Left ventricle myocardium inferior (tissue), 1 donor: ENCODE measurements at places on chromosomes 3 and 15. TPM values are rescaled to one million over a fixed set of nuclear protein-coding genes. Genes with fewer than 3 reads are reported as not detected.

- no peaks in the 10 kb centered on the region for H3K27me3 ChIP-seq
- no peaks in the 10 kb centered on the region for H3K36me3 ChIP-seq
- H3K4me3 ChIP-seq = no peak overlapping the region
- H3K27ac ChIP-seq = no peak overlapping the region
- DNase-seq = no peak
- H3K4me1 ChIP-seq = no peaks in the 10 kb centered on the region
These were observed 220.5 kb downstream of the FAM43A start for GRCh38 chr3:194906229-194906629.

Gene NTRK3
- 1.6 TPM for total RNA-seq

GRCh38 chr15:66170042-66170441 lies 83.5 kb downstream of the MEGF11 start:
- H3K4me1 ChIP-seq = no peaks in the 10 kb centered on the region
- H3K36me3 ChIP-seq = no peaks in the 10 kb centered on the region
- no peak overlapping the region for H3K27ac ChIP-seq
- no peak overlapping the region for H3K4me3 ChIP-seq
- DNase-seq = no peak

Gene IL5RA
- not detected for total RNA-seq

GRCh38 chr15:79078763-79079410 lies 11.7 kb downstream of the RASGRF1 start:
- H3K4me3 ChIP-seq = no peak overlapping the region
- H3K27ac ChIP-seq = no peak overlapping the region
- no peak for DNase-seq
- no peaks in the 10 kb centered on the region for H3K36me3 ChIP-seq
- no peaks in the 10 kb centered on the region for H3K4me1 ChIP-seq

DNA sequence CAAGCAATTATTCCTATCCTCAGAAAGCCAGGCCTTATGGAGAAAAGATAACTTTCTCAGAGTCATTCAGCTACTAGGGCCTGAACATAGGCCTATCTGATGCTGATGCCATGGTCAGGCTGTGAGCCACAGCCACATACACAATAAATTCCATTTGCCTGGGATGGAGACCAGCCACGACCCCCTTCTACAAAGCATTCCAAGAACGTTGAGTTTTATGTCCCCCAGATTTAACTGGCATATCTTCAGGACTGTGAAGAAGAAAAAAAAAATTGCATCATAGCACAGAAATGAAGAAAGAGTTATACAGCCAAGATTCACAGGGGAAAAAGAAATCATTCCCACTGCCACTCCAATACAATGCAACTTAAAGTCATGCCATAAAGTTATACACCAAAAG lies 100.0 kb downstream of the THBS1 start:
- no peak for DNase-seq
- no peaks in the 10 kb centered on the region for H3K36me3 ChIP-seq
- no peak overlapping the region for H3K27ac ChIP-seq
- H3K4me1 ChIP-seq = peaks cover 6% of the 10 kb centered on the region
- H3K27me3 ChIP-seq = no peaks in the 10 kb centered on the region

Gene TM6SF1
- total RNA-seq = 4.7 TPM

DNA sequence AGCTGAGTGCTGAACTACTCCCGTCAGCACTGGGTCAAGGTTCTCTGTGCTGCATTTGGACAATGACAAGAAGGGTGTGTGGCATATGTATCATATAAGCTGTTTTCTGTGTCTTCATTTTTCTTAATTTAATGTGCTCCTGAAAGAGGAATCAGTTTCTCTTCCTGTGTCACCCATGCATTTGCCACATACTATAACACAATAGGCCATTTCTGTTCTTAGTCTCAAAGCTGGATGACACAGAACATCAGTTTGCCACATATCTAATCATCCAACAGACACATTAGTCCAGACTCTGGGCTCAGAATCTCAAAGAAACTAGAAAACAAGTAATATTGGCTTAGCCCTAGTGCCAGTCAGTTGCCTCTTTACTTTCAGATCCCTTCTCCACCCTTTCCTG lies 34.1 kb downstream of the CEP19 start:
- no peak overlapping the region for H3K27ac ChIP-seq
- no peak overlapping the region for H3K4me3 ChIP-seq
- no peaks in the 10 kb centered on the region for H3K4me1 ChIP-seq
- H3K27me3 ChIP-seq = peaks cover 17% of the 10 kb centered on the region
- no peaks in the 10 kb centered on the region for H3K36me3 ChIP-seq
- no peak for DNase-seq

DNA sequence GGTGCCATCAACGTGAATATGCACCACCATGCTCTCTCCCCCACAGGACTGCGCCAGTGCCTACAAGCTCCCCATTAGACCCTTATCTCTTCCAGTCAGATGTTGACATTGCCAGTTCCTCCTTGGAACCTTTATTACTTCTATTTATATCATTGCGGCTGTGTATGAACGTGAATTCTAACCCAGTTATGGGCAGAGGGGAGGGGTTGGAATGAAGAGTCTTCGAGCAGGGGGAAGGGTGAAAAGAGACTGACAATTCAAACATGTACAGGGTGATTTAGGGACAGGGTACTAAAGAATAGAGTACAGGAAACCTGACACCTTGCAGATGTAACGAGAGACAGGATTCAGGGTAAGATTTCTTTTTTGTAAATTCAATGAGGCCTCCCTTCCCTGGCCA lies 41.8 kb upstream of the ST6GAL1 start:
- peak overlapping the region; percentile 36 for H3K27ac ChIP-seq
- no peaks in the 10 kb centered on the region for H3K27me3 ChIP-seq
- no peak for DNase-seq
- peaks cover 13% of the 10 kb centered on the region for H3K4me1 ChIP-seq
- H3K36me3 ChIP-seq = no peaks in the 10 kb centered on the region
- no peak overlapping the region for H3K4me3 ChIP-seq

Gene FETUB
- total RNA-seq = not detected

Gene CHRNA3
- total RNA-seq = 0.25 TPM

Gene TXNRD3
- 4.1 TPM for total RNA-seq

Gene FOXB1
- total RNA-seq = not detected

- H3K36me3 ChIP-seq = no peaks in the 10 kb centered on the region
- peak overlapping the region; percentile 99 for H3K27ac ChIP-seq
- DNase-seq = no peak
- peaks cover 68% of the 10 kb centered on the region for H3K4me1 ChIP-seq
These were observed 3.5 kb upstream of the CCDC9B start for GRCh38 chr15:40344217-40344616.

- H3K4me1 ChIP-seq = peaks cover 9% of the 10 kb centered on the region
- H3K36me3 ChIP-seq = no peaks in the 10 kb centered on the region
- no peak overlapping the region for H3K27ac ChIP-seq
- DNase-seq = no peak
- no peaks in the 10 kb centered on the region for H3K27me3 ChIP-seq
These were observed 131.4 kb upstream of the UBE2E2 start for GRCh38 chr3:23071758-23072157.

GRCh38 chr15:20340331-20340811 lies 201.2 kb downstream of the GOLGA6L6 start:
- DNase-seq = peak; percentile 75
- H3K27me3 ChIP-seq = no peaks in the 10 kb centered on the region
- H3K4me1 ChIP-seq = no peaks in the 10 kb centered on the region
- no peak overlapping the region for H3K27ac ChIP-seq
- H3K36me3 ChIP-seq = no peaks in the 10 kb centered on the region

DNA sequence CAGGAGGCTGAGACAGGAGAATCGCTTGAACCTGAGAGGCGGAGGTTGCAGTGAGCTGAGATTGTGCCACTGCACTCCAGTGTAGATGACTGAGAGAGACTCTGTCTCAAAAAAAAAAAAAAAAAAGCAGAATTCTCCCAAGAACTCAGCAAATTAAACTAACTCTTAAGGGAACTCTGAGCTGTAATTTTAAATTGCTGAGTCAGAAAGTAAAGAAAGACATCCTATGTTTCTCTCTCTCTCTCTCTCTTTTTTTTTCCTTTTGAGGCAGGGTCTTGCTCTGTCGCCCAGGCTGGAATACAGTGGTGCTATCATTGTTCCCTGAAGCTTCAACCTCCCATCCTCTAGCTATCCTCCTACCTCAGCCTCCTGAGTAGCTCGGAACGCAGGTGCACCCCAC lies 20.0 kb upstream of the PHC3 start:
- no peaks in the 10 kb centered on the region for H3K4me1 ChIP-seq
- no peak overlapping the region for H3K27ac ChIP-seq
- H3K27me3 ChIP-seq = peaks cover 5% of the 10 kb centered on the region
- no peaks in the 10 kb centered on the region for H3K36me3 ChIP-seq
- no peak for DNase-seq

Gene SLC6A1
- total RNA-seq = 0.77 TPM

Gene DPPA2
- not detected for total RNA-seq

GRCh38 chr15:68638953-68639515 lies 60.2 kb downstream of the CORO2B start:
- peak overlapping the region; percentile 75 for H3K27ac ChIP-seq
- no peaks in the 10 kb centered on the region for H3K36me3 ChIP-seq
- DNase-seq = no peak
- no peaks in the 10 kb centered on the region for H3K27me3 ChIP-seq

DNA sequence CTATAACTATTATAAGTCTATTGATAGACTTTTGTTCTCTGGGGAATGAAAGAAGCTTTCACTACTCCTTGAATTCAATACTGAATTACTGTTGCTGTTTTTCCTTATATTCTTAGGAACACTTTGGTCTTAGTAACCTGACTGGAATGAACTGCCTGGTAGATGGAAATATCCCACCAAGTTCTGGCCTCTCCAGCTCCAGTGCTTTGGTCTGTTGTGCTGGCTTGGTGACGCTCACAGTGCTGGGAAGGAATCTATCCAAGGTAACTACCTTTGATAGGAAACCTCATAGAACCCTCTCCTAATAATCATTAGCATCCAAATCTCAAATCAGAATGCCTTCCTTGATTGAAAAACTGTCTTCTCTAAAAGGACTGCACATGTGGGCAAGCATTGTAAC lies 69.1 kb downstream of the GALK2 start:
- H3K27me3 ChIP-seq = no peaks in the 10 kb centered on the region
- DNase-seq = no peak
- no peak overlapping the region for H3K4me3 ChIP-seq
- H3K4me1 ChIP-seq = peaks cover 52% of the 10 kb centered on the region

GRCh38 chr3:69099576-69099975 lies 14.8 kb downstream of the ARL6IP5 start:
- peaks cover 37% of the 10 kb centered on the region for H3K36me3 ChIP-seq
- H3K4me3 ChIP-seq = no peak overlapping the region
- DNase-seq = no peak
- H3K27ac ChIP-seq = peak overlapping the region; percentile 80
- H3K27me3 ChIP-seq = no peaks in the 10 kb centered on the region
- H3K4me1 ChIP-seq = peaks cover 97% of the 10 kb centered on the region

GRCh38 chr15:29528276-29528675 lies 258.7 kb upstream of the NSMCE3 start:
- H3K27ac ChIP-seq = no peak overlapping the region
- H3K27me3 ChIP-seq = no peaks in the 10 kb centered on the region
- H3K4me1 ChIP-seq = no peaks in the 10 kb centered on the region
- no peak for DNase-seq
- no peaks in the 10 kb centered on the region for H3K36me3 ChIP-seq

DNA sequence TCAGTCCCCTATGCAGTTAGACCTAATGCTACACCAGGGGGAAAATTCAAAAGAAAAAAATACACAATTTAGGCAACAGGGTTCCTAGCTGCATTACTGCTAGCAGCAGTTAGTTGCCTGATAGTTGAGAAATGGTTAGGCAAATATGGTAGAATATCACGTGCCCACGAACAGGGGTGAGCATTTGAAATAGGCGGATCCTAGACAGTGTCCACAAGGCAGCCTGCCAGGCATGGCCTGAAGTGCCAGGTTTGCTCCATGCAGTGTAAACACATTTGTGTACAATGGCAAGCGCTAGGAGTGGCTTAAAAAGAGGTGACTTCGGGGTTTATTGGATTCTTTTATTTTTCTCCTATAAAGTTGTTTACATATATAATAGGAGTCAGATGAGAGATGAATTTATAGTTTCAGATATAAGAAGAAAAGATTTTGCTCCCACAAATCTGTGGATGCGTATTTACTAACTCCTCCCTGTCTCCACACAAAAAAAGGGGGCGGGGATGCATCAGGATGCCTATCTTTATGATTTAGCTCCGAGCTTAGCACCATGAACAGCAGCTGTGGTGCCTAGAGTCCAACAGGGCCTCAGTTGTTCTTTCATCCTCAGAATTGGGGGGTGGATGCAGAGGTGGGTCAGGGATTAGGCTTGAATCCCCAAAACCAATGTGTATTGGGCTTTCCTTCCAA lies 3.9 kb upstream of the TGM4 start:
- no peak overlapping the region for H3K4me3 ChIP-seq
- no peak for DNase-seq
- no peaks in the 10 kb centered on the region for H3K36me3 ChIP-seq
- peaks cover 2% of the 10 kb centered on the region for H3K27me3 ChIP-seq
- H3K4me1 ChIP-seq = no peaks in the 10 kb centered on the region
- no peak overlapping the region for H3K27ac ChIP-seq

DNA sequence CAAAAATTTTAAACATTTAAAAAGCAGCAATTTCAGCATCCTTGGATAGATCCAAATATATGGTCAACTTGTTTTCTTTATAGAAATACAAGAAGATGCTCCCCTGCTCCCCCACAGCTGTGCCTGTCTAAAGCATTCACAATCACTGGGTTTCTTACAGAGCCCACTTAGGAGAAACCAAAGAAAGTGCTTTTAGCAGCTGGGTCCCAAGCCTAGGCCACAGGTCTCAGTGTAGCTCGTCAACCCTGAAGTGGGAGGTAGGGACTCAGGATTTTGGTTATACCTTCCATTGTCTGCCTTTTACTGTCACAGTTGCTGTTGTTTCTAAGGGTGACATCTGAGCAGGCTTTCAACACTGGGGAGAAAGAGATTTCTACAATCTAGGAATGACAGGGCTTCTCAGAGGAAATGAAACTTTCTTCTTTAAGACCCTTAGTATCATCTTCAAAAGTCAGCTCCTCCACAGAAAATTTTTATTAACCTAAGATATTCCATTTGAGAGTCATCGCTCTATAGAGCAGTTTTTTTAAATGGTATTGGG lies 199.3 kb upstream of the CMC1 start:
- H3K27me3 ChIP-seq = no peaks in the 10 kb centered on the region
- no peak for DNase-seq
- H3K4me1 ChIP-seq = no peaks in the 10 kb centered on the region

Gene EHHADH
- 20.1 TPM for total RNA-seq

DNA sequence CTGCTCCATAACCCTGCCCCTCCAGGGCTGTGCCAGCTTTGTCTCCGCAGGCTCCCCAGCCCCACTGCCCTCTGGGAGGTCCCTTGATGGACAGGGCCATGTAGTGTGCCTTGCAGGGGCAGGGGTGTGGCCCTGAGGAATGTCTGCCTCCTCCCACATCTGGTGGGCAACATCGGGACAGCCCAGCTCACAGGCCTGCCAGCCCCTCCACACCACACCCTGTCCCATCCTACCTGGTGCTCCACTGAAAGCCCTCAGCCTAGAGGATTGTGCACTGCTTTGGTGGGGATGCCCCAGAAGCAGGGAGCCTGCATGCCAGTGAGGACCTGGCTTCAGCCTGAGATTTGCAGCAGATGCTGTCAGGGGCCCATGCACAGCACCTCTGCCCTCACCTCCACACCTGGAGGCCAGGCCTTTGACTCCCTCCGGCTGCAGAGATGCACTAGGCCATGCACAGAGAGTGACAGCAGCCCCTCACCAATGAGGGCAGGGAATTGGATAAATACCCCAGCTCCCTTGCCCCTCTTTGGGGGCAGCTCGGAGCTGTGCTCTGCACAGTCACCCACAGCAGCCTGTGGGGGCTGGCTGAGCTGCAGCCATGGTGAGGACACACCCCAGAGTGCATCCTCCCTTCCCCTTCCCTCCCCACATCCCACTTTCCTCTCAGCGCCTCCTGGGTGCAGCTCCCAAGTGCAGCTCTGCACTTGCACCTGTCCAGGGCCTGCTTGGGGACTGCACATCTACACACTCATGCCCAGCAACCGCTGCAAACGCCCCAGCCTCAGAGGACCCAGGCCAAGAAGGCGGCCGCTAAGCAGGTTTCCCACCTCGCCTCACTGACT lies 2.7 kb downstream of the C3orf22 start:
- no peaks in the 10 kb centered on the region for H3K27me3 ChIP-seq
- DNase-seq = no peak
- no peak overlapping the region for H3K4me3 ChIP-seq
- H3K27ac ChIP-seq = no peak overlapping the region
